ENCODE measurements at places on chromosomes 6 and 20. TPM values are rescaled to one million over a fixed set of nuclear protein-coding genes. Genes with fewer than 3 reads are reported as not detected.

- no peaks in the 10 kb centered on the region for H3K36me3 ChIP-seq
- DNase-seq: no peak
- H3K27me3 ChIP-seq: no peaks in the 10 kb centered on the region
- H3K27ac ChIP-seq: no peak overlapping the region
- H3K4me3 ChIP-seq: no peak overlapping the region
- peaks cover 9% of the 10 kb centered on the region for H3K4me1 ChIP-seq
Measured at GRCh38 chr20:19995220-19995863, 21.8 kb upstream of the NAA20 start.

DNA sequence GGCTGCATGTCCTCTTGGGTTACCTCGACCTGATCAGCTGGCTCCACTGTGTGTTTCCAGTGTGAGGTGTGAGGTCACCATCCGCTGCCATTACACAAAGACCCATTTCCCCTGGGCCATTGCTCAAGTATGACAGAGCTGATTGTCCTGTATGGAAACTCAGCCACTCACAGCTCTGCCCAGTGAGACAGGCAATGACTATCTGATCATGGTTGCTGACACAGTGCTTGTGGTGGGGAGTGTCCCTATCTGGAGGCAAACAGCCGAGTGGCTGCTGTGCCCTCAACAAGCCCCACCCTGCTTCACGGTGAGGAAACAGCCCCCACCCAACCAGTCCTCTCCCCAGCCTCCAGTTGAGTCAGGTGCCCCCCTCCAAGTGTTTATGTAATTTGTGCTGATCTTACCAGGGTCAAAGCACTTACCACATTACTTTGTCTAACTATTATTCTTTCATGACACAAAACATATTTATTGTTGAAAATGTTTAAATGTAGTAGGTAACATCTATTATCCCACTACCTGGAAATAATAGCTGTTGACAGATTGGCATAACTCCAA is 11.7 kb upstream of the MAPK13 start:
- H3K36me3 ChIP-seq: peaks cover 6% of the 10 kb centered on the region
- peaks cover 94% of the 10 kb centered on the region for H3K4me1 ChIP-seq
- H3K27ac ChIP-seq: peak overlapping the region; percentile 38
- no peak for DNase-seq
- H3K27me3 ChIP-seq: no peaks in the 10 kb centered on the region

- H3K36me3 ChIP-seq: no peaks in the 10 kb centered on the region
- no peak for DNase-seq
- peaks cover 2% of the 10 kb centered on the region for H3K27me3 ChIP-seq
- no peak overlapping the region for H3K27ac ChIP-seq
- no peak overlapping the region for H3K4me3 ChIP-seq
Measured at GRCh38 chr6:37612475-37612874, 85.2 kb downstream of the MDGA1 start.

- H3K27ac ChIP-seq: no peak overlapping the region
- no peaks in the 10 kb centered on the region for H3K36me3 ChIP-seq
- H3K4me3 ChIP-seq: no peak overlapping the region
- no peaks in the 10 kb centered on the region for H3K4me1 ChIP-seq
- no peaks in the 10 kb centered on the region for H3K27me3 ChIP-seq
- no peak for DNase-seq
Measured at GRCh38 chr6:75512591-75512990, 19.0 kb upstream of the FILIP1 start.

DNA sequence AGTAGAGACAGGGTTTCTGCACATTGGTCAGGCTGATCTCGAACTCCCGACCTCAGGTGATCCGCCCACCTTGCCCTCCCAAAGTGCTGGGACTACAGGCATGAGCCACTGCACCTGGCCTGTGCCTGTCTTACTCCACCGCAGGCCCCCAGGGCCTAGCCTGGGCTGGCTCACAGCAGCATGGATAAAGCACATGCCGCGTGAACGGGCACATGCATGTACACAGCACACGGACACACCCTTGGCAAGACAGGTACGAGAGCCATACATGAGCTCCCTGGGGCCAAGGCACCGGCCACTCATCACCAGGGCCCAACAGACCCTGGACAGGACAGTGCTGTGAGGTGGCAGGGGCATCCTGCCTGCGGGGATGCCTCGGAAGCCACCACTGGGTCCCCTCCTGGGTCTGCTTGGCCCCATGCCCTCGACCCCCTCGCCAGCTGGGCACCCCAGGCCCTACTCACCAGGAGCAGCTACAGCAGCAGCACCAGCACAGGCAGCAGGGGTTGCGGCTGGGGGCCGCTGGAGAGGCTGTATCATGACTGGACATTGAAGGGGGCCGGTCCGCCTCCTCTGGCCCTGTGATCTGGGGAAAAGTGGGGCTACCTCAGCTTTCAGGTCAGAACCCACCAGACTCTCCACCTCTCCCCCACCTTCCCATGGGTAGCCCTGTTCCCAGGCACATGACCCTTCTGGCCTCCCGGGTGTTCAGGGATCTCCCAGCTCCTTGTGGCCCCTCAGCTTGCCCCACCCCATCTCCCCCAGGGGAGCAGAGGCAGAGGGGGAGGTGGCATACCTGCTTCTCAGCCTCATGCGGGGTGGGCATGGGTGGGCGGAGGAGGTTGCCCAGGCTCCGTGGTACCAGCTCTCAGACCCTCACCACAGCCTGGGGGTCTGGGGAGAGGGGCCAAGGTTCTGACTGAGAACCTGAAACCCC is 3.0 kb downstream of the RGS19 start:
- H3K4me3 ChIP-seq: peak overlapping the region; percentile 71
- peaks cover 45% of the 10 kb centered on the region for H3K4me1 ChIP-seq
- no peak for DNase-seq
- H3K36me3 ChIP-seq: peaks cover 39% of the 10 kb centered on the region
- peak overlapping the region; percentile 95 for H3K27ac ChIP-seq

SLC35D3 gene
- polyA plus RNA-seq: 0.02 TPM

TUBB2B gene
- polyA plus RNA-seq: 4.3 TPM

NHSL1 gene
- polyA plus RNA-seq: 1.4 TPM

Data from thymus (tissue), 14 donors.